ENCODE measurements at places on chromosomes 13 and 19. TPM values are rescaled to one million over a fixed set of nuclear protein-coding genes. Genes with fewer than 3 reads are reported as not detected.

GRCh38 chr19:18171605-18172327 lies 1.8 kb upstream of the IFI30 start:
- no peak for DNase-seq

ZNF649 gene
- 27.0 TPM for polyA plus RNA-seq

- no peak for DNase-seq
Observed at GRCh38 chr13:77222000-77222690, 104.7 kb downstream of the MYCBP2 start.

ZNF442 gene
- 6.1 TPM for polyA plus RNA-seq

- no peak for DNase-seq
Observed at GRCh38 chr13:97809576-97809975, 143.9 kb upstream of the IPO5 start.

- DNase-seq = no peak
Observed at GRCh38 chr13:94617389-94618000, 15.8 kb downstream of the GPR180 start.

DNA sequence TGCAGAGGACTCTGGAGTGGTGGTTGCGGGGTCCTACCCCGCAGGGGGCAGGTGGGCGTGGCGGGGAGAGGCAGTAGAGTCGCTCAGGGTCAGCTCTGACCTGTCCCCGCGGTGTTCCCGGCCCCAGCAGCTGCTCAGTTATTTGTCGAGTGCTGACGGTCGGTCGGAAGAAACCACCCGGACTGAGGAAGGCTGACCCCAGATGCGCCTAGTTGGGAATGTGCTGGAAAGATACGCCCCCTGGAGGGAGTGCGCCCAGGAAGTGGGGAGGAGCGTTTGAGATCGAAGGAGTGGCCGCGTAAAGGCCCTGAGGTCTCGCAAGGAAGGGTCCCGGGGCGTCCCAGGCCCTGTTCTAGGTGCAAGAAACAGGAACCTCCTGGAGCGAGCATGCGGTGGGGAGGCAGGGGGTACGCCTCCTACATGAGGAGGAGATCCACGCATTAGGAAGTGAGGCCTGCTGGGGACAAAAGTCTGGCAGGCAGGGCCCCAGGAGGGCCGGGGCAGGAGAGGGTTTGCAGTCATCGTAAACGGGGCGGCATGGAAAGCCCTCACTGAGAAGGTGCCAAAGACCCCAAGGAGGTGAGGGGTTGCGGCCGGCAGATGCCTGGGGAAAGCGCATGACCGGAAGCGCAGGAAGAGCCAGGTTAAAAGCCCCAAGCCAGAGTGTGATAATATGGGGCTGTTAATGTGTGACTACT lies 9.2 kb downstream of the CCDC8 start:
- DNase-seq = peak; percentile 69

GRCh38 chr19:18185538-18185937 lies 7.5 kb upstream of the MPV17L2 start:
- no peak for DNase-seq

DNA sequence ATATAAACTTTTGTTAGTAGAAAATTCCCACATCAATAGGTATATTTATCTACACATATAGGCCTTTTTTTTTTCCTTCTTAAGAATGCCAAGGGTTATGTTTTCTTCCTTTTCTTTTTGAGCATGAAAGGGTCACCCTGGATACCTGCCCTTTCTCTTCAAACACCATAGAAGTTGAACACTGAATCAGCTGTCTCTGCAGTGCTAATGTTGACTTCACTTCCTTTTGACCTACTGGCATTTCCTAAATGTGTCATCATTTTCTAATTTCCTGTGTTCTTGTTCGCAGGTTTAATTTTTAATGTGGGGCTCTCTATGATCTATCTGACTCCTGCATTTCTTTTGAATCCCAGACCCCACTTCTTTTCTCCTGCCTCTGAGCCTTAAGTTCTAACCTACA lies 532.0 kb downstream of the GPC6 start:
- no peak for DNase-seq

GRCh38 chr13:107649079-107649478 lies 566.3 kb downstream of the LIG4 start:
- no peak for DNase-seq

GRCh38 chr13:98129059-98129746 lies 13.7 kb upstream of the FARP1 start:
- DNase-seq = no peak

GRCh38 chr19:30309176-30309575 lies 63.0 kb upstream of the ZNF536 start:
- DNase-seq = no peak

CEACAM5 gene
- polyA plus RNA-seq = 0.14 TPM

- no peak for DNase-seq
Observed at GRCh38 chr13:108508263-108508662, 121.1 kb upstream of the MYO16 start.

ICAM5 gene
- polyA plus RNA-seq = 0.10 TPM

ANKLE1 gene
- 0.91 TPM for polyA plus RNA-seq

CTU1 gene
- 4.3 TPM for polyA plus RNA-seq

- no peak for DNase-seq
Observed at GRCh38 chr13:33828431-33829129, 10.6 kb downstream of the RFC3 start.

DNA sequence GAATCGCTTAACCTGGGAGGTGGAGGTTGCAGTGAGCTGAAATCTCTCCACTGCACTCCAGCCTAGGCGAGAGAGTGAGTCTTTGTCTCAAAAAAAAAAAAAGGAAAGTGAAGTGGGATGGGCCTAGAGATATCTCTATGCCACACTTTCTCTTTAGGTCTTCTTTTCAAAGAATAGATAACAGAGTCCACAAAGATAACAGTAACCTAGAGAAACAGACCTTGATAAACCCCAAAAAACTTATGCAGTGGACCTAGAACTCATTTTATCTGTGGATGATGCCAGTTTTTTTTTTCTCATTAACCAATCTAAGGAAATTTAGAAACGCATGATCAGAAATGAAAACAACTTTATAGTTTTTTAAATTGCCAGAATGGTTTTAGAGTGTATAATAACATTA lies 227.4 kb downstream of the LHFPL6 start:
- no peak for DNase-seq

DNA sequence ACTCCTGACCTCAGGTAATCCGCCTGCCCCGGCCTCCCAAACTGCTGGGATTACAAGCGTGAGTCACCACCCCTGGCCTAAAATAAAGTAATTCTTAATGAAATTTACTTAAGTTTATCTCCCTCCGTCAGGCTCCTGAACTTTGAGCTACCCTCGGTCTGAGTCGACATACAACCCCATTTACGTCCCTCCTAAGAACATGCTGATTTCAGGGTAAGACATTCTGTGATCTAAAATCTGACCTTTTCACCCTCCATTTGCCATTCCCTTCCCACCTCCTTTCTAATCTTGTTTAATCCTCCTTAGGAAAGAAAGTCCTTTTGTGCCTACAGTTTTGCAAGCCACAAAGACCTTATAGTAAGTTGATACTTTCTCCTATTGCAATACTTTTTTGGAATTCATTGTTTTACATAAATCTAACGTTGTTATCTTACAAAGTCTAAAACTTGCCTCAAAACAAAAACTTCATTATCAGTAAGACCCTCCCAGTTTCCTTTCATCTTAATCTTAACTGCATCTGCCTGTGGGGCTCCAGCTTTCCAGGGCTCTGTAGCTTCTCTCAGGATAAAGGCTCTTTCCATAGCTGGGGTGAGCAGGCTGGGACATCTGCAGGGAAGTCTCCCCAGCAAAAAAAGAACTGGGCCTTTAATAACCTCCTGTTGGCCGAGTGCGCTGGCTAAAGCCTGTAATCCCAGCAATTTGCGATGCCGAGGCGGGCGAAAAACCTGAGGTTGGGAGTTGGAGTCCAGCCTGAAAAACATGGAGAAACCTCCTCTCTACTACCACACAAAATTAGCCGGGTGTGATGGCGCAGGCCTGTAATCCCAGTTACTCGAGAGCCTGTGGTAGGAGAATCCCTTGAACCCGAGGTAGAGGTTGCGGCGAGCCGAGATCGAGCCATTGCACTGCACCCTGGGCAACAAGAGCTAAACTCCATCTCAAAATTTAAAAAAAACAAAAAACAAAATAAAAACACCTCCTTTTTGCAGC lies 143.1 kb downstream of the ZNF737 start:
- no peak for DNase-seq

- no peak for DNase-seq
Observed at GRCh38 chr13:102039264-102039663, 362.6 kb downstream of the FGF14 start.

ERICH4 gene
- polyA plus RNA-seq = 7.5 TPM

IGFL2 gene
- polyA plus RNA-seq = not detected

- no peak for DNase-seq
Observed at GRCh38 chr13:43933378-43933777, 53.7 kb downstream of the LACC1 start.

GRCh38 chr19:54209811-54210494 lies 9.3 kb downstream of the RPS9 start:
- DNase-seq = peak; percentile 91

C1QTNF9B gene
- polyA plus RNA-seq = 0.95 TPM

DNA sequence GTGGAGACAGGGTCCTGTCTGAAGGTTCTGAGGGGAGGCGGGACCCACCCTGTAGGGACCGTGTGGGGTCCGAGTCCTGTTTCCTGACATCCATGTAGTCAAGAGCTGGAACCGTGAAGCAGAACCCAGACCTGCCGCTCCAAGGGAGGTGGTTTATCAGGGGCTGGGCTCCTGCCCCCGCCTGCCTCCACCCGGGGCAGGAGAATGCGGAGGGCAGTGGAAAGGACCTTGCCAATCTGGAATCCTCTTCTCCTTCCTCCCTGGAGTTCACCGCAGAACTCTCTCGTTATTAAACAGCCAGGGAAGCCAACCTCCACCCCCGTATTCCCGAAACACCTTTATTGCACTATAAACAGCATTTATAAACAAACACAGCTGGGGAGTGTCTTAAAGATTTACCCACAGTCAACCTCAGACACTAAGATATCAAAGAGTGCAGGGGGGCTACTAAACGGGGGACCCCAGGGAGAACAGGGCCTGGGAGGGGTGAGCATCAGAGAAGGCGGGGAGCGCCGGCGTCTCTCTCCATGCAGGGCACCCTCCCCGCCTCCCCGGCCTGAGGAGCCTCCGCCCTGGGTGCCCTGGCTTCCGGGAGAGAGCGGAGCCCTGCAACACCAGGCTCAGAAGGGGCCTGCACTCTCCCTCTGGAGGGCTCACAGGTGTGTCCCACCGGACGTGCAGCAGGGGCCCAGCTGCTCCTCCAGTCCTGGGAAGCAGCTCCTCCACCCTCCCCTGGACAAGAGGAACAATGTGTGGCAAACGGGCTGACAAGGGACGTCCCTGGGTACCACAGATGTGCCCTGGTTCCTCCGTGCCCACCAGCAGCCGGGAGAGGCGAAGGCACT lies 3.6 kb downstream of the C2CD4C start:
- DNase-seq = no peak

FBN3 gene
- 67.2 TPM for polyA plus RNA-seq

DNA sequence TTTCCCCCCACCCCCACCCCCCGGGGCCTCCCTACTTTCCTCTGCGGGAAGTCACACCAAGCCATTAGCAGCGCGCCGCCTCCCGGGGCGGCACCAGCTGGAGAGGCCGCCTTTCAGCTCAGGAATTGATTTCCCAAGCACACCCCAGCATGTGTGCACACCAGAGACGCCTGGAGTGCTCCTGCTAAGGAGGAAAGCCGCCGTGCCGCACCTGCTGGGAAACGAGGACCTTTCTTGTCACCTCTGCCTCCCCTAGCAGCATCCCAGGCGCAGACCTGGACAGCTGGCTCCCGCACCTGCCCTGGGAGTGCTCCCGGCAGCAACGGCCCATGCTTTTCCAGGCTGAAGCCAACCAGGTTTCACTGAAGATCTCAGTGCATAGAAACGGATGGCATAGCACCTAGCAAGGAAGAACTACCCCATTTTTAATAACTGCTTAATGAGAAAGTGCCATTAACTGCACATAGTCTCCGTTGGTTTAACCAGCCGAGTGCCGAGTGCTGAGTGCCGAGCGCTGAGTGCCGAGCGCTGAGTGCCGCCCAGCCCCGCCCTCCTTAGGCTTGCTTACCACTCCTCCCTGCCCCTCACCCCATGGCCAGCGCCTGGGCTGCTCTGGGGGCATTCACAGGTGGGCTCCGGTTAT lies 165.0 kb downstream of the USP12 start:
- DNase-seq = no peak

Measured in renal pelvis (tissue), 12 donors.